ENCODE measurements at places on chromosomes 5 and 9. TPM values are rescaled to one million over a fixed set of nuclear protein-coding genes. Genes with fewer than 3 reads are reported as not detected.

Gene MAMDC2
- total RNA-seq = 5.6 TPM

DNA sequence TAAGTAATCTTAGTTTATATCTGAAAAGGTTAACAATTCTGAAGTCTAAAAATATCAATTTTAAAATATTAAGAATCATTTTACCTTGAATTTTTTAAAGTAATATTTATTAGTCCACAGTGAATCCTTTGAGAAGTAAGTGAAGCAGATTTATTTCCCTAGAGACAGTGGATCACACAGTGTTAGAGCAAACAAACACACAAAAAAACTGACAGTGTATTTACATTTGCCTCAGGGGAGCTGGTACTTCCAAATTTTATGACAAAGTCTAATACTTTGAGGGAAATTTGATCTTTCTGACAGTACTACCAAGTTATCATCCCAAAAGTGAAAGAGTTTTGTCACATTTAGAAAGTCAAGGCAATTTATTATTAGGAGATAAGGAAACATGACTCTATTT, 1750.6 kb upstream of the CDH9 start:
- DNase-seq = no peak

DNA sequence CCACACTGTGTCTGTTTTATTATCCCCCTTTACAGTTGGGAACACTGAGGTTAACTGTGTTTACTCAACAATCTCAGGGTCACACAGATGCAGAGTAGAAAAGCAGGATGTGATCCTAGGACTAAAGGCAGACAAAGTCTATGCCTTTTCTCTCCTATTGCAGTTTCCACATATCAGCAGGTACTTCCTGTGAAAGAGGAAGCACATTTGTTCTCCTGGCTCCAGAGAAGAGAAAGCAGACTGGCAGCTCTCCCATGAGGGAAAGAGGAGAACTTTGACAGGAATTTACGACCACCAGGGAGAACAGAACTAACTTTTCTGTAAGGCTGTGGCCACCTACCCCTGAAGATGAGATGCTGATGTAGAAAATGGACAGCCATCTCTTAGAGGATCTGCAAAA, 84.2 kb upstream of the TNC start:
- no peak for DNase-seq

DNA sequence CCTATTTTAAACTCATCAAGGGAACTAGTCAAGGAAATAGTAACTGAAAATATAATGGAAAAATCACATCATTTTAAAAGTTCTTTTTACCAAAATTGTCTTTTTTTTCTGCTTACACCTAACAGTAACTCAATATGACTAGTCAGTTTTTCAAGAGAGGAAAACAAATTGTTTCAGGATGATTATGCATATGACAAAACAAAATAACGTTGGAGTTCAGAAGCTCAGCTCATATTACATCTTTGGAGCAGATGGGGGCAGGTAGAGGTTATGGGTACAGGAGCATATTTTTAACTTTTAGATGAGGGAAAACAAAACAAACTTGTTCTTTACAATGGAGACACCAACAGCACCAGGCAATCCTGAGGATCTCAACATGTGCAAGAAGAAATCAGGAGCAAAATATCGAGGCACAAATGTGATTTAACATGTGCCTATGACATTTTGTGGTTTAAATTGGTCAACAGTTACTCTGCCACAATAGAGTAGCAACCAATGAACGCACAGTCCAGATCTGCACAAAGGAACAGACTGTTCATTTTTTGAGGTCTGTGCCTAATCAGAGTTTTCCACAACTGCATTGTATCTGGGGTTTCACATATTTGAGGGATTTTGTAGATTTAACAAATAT, 659.0 kb downstream of the ANXA1 start:
- DNase-seq = no peak

- no peak for DNase-seq
These were observed 12.4 kb downstream of the PTTG1 start for GRCh38 chr5:160434022-160434531.

- DNase-seq = peak; percentile 93
These were observed 249.0 kb upstream of the ZNF608 start for GRCh38 chr5:124995421-124995820.

Gene PCDHB2
- total RNA-seq = 0.36 TPM

Gene SLC25A2
- total RNA-seq = 0.28 TPM

- peak; percentile 94 for DNase-seq
These were observed 18.5 kb downstream of the COL15A1 start for GRCh38 chr9:98962181-98962560.

- no peak for DNase-seq
These were observed 84.6 kb upstream of the SMIM15 start for GRCh38 chr5:61246768-61247307.

DNA sequence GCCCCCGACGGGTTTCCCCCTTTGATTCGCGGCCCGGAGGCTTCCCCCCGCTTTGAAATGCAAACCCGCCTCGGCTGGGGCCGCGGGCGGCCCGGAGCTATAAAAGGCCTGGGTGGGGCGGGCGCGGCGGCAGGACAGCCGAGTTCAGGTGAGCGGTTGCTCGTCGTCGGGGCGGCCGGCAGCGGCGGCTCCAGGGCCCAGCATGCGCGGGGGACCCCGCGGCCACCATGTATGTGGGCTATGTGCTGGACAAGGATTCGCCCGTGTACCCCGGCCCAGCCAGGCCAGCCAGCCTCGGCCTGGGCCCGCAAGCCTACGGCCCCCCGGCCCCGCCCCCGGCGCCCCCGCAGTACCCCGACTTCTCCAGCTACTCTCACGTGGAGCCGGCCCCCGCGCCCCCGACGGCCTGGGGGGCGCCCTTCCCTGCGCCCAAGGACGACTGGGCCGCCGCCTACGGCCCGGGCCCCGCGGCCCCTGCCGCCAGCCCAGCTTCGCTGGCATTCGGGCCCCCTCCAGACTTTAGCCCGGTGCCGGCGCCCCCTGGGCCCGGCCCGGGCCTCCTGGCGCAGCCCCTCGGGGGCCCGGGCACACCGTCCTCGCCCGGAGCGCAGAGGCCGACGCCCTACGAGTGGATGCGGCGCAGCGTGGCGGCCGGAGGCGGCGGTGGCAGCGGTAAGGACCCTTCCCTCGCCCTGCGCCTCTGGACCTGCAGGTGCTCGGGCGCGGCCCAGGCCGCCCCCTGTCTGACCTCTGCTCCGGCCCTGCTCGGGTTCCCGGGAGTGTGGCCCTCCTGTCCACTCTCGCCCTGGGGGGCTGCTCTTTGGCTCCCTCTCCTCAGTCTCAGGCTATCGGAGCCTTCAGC, at the start of gene CDX1:
TSS of gene CDX1 (plus strand) at position 129 of the 862 bp plus-strand sequence. CDS start at position 228, 99 bp downstream.
- DNase-seq = no peak

- peak; percentile 20 for DNase-seq
These were observed 723 bp downstream of the PPP1R26 start for GRCh38 chr9:135480071-135480939.

Gene WWC1
- 10.3 TPM for total RNA-seq

All from IMR-90 (cell line).